Glomerular endothelial cell (primary cell): ENCODE measurements at places on chromosomes 12 and 14. TPM values are rescaled to one million over a fixed set of nuclear protein-coding genes. Genes with fewer than 3 reads are reported as not detected.

IFT81 gene
- total RNA-seq: 10.4 and 11.4 TPM in 2 replicates

INSM2 gene
- not detected in 2 replicates for total RNA-seq

GAPDH gene
- 4,807 and 5,799 TPM in 2 replicates for total RNA-seq

SSTR1 gene
- 0.63 and 2.5 TPM in 2 replicates for total RNA-seq
